ENCODE measurements at places on chromosomes 3 and 15.

- DNase-seq, result no peak
Measured at GRCh38 chr3:116260491-116260890, 184.8 kb downstream of the LSAMP start.

GRCh38 chr3:119834754-119835370 lies 53.0 kb downstream of the NR1I2 start:
- no peak for DNase-seq

GRCh38 chr15:25796395-25796794 lies 66.7 kb downstream of the ATP10A start:
- DNase-seq, result no peak

- no peak for DNase-seq
Measured at GRCh38 chr3:183332487-183332886, 79.4 kb downstream of the B3GNT5 start.

DNA sequence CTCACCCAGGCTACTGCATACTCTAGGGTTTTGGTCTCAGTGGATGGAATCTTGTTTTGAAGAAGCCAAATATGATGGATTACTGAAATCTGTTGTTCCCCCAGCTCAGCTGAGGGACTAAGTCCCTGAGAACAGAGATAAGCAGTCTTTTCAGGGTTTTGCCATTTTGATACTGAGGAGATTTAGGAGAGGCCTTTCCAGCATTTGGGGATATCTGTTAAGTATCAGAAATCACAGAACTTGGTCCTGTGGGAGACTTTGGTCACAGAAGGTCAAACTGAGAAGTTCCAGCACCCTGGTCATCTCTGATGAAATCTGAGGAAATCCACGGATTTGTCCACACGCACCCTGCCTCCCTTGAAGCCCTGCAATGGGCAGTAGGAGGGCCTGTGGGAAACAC lies 181.0 kb upstream of the GADL1 start:
- DNase-seq, result no peak

- no peak for DNase-seq
Measured at GRCh38 chr3:15102256-15102655, 3.3 kb upstream of the RBSN start.

DNA sequence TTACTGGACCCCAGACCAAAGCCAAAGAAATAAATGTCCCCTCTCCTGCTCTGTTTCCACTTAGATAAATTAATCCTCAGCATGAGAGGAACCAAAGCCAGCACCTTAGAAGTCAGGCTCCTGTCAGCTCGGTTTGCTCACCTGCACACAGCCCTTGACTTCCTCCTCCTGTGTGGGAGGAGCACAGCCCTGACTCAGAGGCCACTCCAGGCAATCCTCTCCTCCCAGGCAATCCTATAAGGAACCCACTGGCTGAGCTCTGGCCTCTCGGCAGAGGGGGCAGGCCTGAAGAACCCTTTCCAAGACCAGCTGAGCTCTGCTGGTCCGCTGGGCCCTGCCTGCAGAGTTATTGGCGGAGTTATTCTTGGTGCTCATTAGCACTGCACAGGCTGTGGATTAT lies 30.8 kb downstream of the LIPC start:
- DNase-seq, result no peak

GRCh38 chr3:146243559-146243958 lies 7.3 kb downstream of the PLSCR4 start:
- no peak for DNase-seq

Measured in BJ (cell line).